ENCODE measurements at places on chromosomes 4 and X.
A peak's percentile ranks its signal among the peaks of the same experiment; 100 is the strongest.

DNA sequence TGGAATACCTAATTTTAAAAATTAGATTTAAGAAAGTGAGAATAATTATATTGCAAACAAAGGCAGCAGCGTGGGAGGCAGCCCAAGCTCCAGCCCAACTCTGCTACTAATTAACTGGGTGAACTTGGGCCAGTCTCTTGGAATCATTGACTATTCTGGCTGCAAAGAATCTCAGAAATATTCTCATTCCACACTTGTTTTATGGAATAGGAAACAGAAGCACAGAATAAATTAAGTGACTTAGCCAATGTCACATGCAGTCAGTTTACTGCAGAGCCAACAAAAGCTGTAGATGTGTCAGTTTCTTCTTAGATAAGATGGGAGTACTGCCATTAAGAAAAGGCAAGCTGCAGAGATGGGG lies 132.6 kb upstream of the FAM9B start:
- no peak for DNase-seq

DNA sequence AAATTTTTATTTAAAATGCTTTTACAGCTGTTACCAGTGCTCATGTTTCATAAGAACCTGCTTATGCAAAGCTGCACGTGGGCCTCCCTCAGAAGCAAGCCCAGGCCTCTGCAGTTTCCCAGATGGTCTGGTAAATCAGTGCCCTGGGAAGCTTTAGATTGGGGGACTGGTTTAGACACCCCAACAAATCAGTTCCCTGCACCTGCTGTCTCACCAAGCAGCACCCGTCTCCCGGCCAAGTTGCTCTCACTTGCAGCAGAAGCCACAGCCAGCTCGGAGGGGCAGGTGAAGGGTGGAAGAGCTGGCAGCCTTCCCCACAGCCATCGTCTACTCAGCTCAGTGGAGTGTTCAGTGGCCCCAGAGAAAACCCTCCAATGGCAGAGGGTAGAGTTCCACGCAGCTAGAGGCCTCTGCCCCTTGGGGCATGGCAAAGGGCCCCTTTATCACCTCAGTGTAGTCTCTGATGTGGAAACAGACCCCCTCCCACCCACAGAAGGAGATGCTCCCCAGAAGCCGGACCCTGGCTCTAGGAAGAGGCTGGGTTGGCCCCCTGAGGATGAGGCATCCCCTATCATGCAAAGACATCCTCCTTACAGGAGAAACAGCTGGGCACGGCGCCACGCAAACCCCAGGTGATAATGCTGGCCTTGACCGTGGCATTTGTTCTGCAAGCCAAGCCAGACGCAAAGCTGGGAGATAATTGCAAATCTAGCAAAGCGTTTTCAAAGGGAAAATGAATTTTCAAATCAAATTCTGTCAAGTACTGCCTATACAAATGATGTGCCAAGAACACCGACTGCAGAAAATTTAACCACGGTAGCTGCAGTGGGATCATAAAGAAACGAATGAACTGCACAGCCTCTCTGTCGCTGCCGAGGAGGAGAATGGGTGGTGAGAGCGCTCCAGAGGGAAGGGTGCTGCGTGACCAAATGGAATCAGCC lies 51.9 kb downstream of the ZFYVE28 start:
- no peak for DNase-seq

DNA sequence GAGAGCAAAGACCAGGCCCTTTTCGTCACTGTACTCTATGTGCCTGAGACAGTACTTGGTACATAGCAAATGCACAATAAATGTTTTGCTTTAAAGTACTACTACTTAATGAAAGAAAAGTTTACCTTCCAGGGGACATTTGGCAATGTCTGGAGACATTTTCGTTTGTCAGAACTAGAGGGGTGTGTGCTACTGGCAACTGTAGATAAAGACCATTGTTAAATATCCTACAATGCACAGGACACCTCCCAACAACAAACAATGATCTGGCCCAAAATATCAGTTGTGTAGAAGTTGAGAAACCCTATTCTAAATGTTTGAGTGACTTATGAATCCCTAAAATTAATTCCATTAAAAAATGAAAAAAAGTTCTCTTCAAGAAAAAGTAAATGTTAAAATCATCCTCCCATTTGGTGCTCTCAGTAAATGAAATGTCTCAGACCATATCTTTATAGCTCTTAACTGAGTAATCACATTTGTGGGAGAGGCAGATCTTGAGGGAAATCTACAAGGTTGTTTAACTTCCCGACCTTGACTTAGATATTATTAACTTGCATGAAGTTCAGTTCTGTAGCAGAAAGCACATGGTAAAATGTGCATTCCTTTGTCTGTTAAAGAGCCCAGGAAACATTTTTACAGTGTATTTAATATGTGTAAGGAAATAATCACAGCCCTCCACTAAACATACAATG lies 18.5 kb downstream of the EGFL6 start:
- DNase-seq = no peak

DNA sequence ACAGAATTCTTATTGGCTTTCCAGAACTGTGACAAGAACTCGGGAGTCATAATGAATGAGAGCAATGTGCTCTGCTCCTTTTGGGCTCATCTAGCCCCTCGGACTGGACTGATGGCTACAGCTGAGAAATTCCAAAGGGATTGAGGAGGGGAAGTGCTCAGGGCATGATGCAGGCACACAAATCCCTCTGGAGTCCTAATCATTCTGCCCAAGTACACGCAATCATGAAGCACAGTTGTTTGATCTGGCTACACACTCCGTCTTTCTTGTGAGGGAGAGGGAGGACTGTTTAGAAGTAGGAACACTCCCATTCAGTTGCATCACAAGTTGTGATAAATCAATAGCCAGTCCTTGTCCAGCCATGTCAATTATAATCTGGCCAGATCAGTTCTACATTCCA lies 237.5 kb downstream of the COL25A1 start:
- DNase-seq = no peak

DNA sequence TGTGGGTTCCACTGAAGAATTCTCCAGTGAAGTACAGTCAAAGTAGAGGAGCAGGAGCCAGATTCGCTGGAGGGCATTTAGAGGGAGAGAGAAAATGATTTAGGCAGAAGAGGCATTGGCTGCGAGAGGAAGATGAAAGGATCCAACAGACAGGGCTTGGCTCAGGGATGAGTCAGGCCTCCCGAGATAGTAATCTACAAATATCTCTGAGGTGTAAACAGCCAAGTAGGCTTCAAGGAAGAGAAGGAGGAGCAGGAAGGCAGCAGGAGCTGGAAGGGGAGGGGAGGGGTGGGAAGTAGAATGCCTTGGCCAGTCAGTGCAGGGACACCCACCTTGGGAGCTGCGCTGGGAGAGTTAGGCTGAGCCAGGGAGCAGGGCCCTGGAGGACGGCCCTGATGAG lies 55.5 kb downstream of the PJA1 start:
- DNase-seq = no peak

- no peak for DNase-seq
Observed at GRCh38 chrX:1086444-1087409, 125.7 kb downstream of the CRLF2 start.

GRCh38 chr4:85408301-85408700 lies 66.6 kb upstream of the ARHGAP24 start:
- DNase-seq = no peak

DNA sequence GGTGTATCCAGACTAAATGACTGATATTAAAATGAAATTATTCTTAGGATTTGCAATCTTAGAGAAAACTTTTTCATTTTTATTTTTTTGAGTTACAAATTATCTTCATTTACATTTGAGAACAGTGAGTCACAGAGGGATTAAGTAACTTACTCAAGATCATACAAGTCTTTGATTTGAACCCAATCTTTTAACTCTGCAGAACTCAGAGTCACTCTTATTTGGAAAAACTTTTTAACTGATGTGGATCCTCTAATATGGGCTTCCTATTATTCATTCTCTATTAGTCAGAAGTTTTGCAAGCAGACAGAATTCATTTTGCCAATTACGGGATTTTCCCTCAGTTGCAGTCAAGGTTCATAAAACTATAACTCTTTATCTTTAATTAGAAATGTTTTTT lies 20.1 kb downstream of the HPRT1 start:
- no peak for DNase-seq

DNA sequence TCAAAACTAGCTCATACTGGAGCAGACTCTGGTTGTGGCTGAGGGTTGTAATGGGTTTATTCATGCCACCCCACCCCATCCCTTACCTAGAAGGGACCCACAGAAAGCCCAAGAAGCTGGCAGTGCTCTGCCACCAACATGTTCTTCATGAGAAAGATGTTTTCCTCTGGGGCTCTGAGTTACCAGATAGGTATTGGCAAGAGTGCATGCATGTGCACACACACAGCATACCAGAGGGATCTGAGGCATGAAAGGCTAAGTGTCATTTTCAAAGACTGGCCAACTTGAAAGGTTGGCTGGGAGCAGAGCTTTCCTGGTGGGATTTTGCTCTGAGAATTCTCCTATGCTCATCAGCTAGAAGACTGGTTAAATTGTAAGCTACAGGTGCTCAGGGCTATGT lies 65.2 kb downstream of the PHOX2B start:
- no peak for DNase-seq

- peak; percentile 75 for DNase-seq
Observed at GRCh38 chrX:108091264-108091877, at the start of the genes ATG4A and PSMD10. Gene ATG4A (plus strand): TSS chrX:108091778. CDS start chrX:108091827, 49 bp downstream. Gene PSMD10 (minus strand): TSS chrX:108091542. CDS start chrX:108091520, 22 bp downstream.

- no peak for DNase-seq
Observed at GRCh38 chr4:139278485-139278884, 1.5 kb downstream of the MGARP start.

DNA sequence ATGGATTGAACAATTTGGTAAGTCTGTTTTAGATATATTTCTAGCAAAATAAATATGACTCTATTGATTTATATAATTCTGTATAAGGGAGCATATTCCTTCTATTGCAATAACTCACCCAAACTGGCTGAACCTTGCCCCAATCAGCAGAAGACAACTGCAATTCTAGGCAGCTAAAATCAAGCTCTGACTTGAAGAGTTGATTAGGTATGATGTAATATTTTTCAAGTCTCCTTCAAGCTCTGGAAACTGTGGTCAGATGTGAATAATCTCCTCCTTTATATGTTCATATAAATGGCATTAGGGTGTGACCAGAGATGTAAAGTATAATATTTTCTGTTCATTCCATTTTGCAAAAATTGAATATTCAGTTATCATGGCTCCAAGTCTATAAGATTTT lies 8.2 kb downstream of the RASSF6 start:
- DNase-seq = no peak

DNA sequence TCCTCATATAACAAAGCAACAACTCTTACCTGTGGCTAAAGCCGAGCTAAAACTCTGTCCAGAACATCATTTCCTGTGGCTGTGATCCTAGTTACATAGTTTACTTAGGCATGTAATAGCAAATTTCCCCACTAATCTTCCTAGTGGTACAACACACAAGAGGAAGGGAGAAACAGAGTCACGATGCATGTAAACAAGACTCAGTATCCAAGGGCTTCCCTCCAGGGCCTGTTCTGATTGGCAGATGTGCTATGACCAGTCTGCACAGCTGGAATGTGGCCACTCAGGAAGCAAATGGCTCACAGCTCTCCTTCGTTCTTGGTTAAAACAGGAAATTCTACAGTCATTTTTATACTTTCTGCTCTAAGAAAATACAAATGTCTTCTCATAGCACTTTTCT lies 49.2 kb upstream of the PRSS48 start:
- DNase-seq = no peak

DNA sequence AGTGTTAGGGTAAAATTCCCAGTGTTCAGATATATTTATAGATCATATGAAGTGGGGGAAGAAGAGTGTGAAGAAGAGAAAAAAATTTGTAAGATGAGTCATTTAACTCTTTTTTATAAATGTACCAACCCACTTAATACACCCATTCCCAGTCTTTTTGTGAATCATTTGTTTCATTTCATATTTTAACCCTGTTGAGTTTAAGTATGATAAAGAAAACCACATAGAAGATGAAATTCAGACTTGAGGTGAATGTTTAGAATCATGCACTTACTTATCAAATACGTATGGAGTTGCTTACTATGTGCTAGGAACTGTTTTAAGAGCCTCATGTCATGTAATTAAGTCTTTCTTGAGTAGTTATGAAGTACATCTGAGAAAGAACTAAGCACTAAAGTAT lies 56.6 kb upstream of the DAPP1 start:
- DNase-seq = no peak
